ENCODE measurements at places on chromosomes 7 and 10.

- DNase-seq, result no peak
These were observed 24.2 kb upstream of the MACC1 start for GRCh38 chr7:20241194-20241910.

- no peak for DNase-seq
These were observed 131.2 kb downstream of the ARHGAP22 start for GRCh38 chr10:48473704-48474103.

DNA sequence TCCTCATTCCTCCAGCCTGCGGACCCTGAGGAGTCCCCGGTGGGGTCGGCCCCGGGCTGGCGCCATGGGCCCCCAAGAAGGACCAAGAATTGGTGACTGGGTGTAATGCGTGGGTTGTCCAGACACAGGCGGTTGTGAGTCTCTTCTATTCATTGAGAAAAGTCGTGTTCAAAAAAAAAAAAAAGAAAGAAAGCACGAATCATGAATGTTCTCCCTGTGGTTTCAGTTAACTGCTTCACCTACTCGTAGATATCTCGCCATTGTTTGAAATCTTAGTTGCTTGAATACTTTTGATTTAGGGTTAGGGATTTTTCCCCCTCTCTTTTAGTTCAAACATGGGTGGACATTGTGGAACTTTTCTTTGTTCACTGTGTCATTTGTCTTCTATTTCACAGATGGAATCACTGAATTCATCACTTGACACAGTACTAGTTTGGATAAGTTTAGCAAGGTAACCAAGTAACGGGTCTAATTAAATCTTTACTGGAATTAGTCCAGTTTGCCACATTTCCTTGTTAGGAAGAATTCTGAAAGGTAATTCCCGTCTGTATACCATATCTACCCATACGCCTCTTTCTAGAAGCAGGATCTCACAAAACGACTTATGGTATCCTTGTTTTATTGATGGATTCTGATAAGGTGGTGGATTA, 775 bp downstream of the STARD3NL start:
- DNase-seq, result no peak

DNA sequence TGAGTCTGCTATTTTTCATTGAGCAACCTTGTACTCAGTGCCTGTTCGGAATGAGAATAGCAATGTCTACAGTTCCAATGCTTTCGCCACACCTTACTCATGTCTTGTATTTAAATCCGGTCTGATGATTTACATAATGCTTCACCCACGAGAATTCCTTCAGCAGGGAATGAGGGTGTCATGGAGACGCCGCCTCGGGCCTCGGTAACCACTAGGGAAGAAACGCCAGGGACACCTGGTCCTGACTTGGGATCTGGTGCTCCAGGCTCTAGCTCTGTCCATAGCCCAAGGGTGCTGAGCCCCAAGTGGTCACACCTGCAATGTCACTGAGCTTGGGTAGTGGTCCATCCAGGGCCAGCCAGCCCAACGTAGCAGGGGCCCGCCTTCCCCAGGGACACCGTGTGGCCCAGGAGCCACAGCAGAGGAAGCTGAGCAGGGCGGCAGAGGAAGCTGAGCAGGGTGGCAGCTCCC, 37.4 kb downstream of the PRKAG2 start:
- no peak for DNase-seq

- no peak for DNase-seq
These were observed 49.1 kb upstream of the GPAM start for GRCh38 chr10:112232670-112233069.

DNA sequence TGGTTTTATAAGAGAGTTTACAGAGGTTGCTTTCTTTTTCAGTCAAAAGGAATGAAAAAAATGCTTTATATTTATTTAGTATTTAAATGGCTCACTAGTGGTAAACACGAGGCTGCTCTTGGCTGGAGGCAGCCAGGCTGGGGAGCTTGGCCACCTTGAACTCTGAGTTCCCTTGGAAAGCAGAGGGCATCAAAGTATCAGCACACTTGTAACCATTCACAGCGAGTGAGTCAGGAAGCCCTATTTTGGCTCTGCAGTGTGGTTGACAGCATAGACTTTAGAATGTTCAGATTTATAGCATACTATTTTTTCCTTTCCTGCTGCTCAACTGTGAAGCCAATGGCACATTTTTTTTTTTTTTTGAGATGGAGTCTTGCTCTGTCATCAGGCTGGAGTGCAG, 51.6 kb downstream of the CYCS start:
- DNase-seq, result no peak

GRCh38 chr10:23363793-23364135, 19.2 kb upstream of the C10orf67 start:
- DNase-seq, result no peak

DNA sequence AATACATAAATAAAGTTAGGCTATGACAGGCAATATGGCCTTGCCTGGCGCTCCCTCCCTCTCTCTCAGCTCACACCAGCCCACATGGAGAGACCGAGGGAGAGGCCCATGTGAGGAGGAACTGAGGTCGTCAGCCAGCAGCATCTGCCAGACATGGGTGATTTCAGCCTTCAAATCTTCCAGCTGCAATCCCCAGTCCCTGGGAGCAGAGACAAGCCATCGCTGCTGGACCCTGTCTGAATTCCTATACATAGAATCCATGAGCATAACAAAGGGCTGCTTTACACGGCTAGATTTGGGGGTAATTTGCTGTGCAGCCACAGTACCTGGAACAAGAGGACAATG, 35.6 kb downstream of the ANKRD16 start:
- no peak for DNase-seq

- DNase-seq, result no peak
These were observed 73.2 kb downstream of the DNAJB6 start for GRCh38 chr7:157409753-157410727.

- DNase-seq, result no peak
These were observed 1.3 kb upstream of the ITPRIP start for GRCh38 chr10:104339469-104340110.

GRCh38 chr10:7493996-7494395, 83.2 kb upstream of the SFMBT2 start:
- no peak for DNase-seq

- no peak for DNase-seq
These were observed 136.7 kb downstream of the PLPP4 start for GRCh38 chr10:120593693-120594092.

DNA sequence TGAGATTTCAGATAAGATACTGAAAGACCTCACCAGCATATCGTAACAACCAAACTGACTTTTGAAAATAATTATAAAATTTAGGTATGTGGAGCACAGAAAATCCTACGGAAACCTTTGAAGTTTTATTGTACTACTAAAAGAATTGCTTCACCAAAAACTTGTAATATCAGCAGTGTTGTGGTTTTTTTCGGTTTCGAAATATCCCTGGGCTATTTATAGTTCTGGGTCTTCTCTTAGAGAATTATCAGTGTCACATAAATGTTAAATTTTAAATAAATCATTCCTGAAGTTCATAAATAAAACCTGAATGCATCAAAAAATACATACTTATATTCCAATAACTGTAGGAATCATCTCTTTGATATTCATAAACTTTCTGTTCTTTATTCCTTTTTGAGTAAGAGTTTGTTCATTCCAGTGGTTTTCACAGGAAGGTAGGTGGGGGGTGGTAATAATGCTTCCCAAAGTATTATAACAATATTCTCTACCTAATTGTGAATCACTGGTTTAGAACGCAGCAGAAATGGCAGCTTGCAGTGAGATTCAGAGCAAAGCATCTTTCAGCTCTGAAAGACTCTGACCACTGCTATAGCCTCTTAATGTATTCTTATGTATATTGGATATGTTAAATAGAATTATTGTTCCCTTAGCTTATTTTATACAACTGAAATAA, 60.2 kb downstream of the ZNF277 start:
- no peak for DNase-seq

DNA sequence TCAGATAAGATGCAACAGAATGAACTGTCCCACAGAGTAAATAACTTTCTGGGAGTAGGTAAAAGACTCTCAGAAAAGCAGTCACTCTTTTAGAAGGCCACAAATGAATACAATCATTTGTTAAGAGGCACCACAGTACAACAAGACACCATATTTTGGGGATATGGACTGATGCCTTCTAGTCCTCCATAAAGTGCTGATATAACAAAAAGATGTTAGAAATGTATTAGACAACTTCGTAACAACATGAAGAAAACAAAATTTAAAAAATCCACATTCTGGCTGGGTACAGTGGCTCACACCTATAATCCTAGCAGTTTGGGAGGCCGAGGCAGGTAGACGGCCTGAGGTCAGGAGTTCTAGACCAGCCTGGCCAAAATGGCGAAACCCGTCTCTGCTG, 111.3 kb downstream of the HIPK2 start:
- DNase-seq, result no peak

GRCh38 chr7:144390481-144390880, 13.0 kb downstream of the NOBOX start:
- DNase-seq, result no peak

DNA sequence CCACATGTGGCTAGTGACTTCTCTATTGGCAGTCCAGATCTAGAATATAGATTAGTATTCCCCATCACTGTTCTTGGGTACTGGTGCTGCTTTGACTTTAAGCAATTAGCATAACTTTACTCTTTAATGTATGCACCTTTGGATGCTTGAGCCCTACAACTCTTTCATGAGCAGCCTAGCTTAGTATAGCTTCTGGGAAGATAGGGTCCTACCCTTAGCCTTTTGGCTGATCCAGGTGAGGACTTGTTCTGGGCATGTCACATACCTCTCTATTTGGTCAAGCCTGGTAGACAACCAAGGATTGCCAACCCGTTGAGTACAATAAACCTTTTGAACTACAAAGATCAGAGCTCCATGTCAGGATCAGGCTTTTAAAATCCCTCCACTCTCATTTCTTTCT, 17.7 kb downstream of the PCGF5 start:
- DNase-seq, result no peak

- no peak for DNase-seq
These were observed 33.0 kb upstream of the SLC25A13 start for GRCh38 chr7:96354881-96355280.

GRCh38 chr7:107994421-107995030, 8.4 kb downstream of the LAMB1 start:
- no peak for DNase-seq

GRCh38 chr10:114024876-114025610, 18.6 kb upstream of the ADRB1 start:
- no peak for DNase-seq

DNA sequence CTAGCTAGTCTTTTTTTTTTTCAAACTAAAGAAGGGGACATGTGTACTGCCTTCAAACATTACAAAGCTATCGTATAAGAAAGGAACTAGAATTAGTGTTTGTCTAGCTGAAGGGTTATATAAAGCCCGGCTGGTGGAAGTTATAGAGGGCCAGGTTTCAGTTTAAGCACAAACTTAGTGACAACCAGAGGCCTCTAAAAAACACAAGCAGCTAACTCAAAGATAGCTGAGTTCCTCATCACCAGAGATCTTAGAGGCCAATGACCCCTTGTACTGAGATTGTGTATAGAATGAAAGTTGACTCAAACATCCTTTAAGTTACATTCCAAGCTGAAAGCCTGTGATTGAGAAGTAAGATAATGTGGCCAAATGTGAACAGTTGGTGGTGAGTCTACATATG, 28.1 kb upstream of the SGMS1 start:
- no peak for DNase-seq

- DNase-seq, result no peak
These were observed 18.8 kb downstream of the VIPR2 start for GRCh38 chr7:159125955-159126270.

DNA sequence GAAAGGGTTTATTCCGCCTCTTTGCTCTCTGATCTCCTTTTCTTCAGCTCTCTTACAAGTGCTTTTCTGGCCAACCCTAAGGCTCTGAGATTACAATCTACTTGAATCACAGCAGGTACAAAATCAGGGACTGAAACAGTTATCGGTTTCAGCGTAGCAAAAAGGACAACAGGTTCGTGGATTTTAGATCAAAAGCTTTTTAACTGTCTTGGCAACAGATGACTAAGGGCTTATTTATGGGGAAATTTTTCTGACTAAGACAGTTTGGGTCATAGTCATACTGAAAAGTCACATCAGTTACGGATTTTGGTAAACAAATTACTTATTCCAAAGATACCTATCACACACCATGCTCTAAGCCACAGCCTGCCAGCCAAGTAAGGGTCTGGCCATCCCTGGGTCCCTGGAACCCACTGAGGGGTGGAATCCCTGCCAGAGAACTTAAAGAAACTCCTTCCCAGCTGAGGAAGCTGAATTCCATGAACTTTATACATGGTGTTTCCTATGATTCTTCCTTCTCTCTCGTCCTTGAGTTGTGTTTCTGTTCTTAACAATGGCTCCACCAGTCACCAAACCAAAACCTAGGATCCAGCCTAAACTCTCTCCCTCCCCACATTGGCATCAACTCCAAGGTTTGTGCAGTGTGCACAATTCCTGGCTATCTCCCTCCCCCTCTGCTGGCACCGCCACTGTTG, 169.3 kb downstream of the FAM107B start:
- DNase-seq, result no peak

GRCh38 chr7:122652876-122653275, 46.0 kb downstream of the RNF133 start:
- no peak for DNase-seq

GRCh38 chr10:114489521-114490310, 85.4 kb upstream of the AFAP1L2 start:
- DNase-seq, result no peak

GRCh38 chr10:26335574-26336093, 102.5 kb upstream of the APBB1IP start:
- DNase-seq, result no peak

- no peak for DNase-seq
These were observed 7.0 kb downstream of the GPRIN2 start for GRCh38 chr10:46549171-46550075.

DNA sequence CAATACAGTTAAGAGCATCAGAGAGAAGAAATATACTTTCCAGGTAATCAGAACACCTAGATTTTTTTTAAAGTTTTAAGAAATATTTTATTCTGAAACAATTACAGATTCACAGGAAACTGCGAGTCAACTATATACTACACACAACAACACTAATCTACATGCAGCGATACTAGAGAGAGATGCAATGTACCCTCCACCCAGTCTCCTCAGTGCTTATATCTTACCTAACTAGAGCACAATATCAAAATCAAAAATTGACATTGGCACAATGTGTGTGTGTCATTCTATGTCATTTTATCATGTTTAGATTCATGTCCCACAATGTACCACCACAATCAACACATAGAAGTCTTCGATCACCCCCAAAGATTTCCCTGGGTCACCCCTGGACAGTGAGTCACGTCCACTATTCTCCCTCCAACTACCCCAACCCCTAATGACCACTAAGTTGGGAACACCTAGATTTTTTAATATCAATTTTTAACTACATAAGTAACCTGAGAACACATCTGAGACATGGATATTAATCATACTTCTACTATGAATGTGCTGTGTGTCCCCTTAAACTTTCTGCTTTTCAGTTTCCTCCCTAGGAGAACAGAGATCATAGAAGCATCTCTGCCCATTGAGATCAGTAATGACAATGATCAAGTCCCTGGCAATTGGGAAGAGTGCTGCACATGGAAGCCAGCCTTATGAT, 86.5 kb downstream of the GSAP start:
- no peak for DNase-seq

DNA sequence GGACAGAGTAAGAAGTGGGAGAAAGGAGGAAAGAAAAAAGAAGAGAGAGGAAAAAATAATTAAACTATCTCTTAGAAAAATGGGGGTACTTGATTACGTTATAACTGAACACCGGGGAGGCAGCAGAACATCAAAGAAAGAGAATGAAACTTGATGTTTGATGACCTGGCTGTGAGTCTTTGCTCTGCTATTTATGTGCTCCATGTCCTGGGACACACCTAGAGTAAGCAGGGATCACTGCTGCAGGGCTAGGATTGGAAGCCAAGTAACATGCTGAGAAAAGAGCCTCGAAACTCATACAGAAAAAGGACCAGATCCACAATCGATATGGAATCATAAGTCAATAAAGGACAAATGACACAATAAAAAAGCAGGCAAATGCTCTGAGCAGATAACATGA, 56.7 kb upstream of the COL13A1 start:
- DNase-seq, result no peak

- DNase-seq, result no peak
These were observed 124.9 kb upstream of the CTTNBP2 start for GRCh38 chr7:117997862-117998825.
